ENCODE measurements at places on chromosomes 5 and 9.

GRCh38 chr5:171478946-171479775 is 59.7 kb downstream of the FGF18 start:
- DNase-seq: no peak

GRCh38 chr9:14066831-14067230 is 247.1 kb downstream of the NFIB start:
- DNase-seq: no peak

DNA sequence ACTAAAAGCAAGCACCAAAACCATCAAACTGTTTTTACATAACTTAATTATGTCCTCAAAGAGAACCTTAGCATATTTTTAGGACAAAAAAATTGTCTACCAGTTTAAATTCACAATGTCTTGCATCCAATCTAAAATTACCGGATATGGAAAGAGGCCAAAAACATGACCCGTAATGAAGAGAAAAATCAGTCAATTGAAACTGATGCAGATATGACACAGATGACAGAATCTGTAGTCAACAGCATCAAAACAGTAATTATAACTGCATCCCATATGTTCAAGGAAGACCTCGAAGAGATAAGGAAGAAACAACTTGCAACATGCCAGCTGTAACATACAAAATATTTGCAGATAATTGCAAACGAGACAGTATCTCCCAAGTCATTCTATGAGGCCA is 473.2 kb downstream of the SEMA5A start:
- DNase-seq: no peak

DNA sequence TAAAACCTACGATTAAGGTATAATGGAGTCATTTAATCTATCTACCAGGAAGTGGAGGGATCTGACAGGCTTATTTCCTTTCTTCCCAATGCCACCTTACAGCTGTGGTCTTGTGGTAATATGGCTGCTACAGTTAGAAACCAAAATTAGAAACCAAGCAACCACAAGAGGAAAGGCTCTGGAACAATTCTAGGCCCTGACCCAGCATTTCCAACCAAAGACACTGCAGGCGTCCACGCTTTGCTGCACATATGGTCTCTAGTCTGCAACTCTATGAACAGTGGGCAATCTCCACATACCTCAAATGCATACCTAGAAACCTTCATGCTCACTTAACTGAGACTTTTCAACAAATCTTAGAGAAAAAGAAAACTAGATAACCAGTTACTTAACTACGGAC is 339.1 kb downstream of the NFIB start:
- no peak for DNase-seq

DNA sequence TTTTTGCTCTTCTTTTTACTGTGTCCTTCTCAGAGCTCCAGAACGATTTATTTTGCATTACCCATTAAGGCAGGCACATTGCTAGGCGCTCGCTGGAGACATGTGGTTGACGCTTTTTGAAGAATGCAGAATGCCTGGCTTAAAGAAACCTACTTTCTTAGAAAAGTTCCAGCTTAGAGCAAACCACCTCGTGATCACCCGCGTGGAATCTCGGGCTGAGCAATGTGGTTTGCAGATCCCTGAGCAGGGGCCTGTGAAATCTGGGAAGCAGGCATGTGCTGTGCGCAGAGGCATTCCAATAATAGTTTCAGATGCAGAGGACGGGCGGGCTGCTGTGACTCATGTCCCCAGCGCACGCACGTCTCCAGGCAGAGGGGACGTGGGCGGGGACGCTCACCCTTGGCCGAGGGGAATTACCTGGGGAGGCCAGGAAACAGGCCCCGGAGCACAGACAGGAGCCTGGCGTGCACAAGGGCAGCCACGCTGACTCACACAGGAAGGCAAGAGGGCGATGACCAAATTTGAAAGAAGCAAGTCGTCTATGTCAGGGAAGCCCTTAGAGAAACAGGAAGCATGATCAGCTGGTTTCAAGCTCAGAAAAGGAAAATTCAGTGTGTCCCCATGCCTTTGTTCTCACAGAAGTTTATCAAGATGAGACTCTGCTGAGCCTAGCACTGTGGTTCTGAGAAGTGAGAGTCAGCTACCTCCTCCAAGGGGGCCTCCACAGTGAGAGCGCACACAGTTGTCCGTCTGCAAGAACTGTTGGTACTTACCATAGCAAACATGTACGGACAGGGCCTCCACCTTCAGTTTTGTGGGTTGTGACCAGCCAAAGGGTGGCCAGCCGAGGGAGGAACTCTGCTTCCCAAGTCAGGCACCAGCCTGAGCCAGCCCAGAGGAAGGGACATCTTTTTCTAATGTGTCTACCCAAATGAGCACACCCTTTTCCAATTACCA is 218.6 kb downstream of the PIK3R1 start:
- peak; percentile 30 for DNase-seq

DNA sequence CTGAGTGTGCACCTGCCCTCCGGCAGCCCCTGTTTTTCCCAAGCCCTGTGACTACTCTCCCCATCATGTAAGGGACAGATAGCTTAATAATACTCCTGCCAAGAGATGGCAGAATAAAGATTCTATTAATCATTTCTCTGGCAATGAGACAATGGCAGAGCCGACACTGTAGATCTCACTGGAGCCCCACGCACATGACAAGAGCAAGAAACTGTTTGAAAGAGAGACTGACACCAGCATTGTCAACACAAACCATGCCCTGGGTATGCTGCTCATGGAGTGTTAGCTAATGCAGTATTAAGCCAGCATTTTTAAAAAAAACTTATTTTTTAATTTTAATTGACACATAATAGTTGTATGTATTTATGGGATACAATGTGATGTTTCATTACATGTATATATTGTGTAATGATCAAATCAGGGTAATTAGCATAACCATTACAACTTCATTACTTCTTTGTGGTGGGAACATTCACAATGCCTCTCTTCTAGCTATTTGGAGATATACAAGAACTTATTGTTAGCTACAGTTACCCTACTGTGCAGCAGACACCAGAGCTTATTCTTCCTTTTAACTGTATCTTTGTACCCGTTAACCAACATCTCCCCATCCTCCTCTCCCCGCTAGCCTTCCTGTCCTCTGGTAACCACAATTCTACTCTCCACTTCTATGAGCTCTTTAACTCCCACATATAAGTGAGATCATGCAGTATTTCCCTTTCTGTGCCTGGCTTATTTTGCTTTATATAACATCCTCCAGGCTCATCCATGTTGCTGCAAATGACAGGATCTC is 31.5 kb upstream of the SEMA4D start:
- no peak for DNase-seq

DNA sequence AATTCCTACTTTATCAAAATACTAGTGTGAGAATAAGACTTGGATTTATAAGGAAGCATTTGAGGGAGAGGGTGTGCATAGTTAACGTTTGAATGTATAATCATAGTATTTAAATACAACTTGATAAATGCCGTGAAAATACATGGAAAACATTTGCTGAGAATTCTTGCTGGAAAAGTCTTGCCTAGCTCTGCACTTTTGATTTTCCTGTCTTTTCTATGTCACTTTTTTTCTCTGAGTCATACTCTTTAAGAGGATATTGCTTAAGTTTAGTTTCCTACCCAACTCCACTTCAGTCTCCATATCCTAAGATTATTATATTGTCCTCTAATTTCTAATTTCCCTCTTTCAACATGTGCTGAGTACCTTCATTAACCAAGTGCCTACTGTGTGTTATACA is 616.6 kb upstream of the SEMA6A start:
- DNase-seq: no peak

GRCh38 chr5:132451387-132451786 is 39.2 kb downstream of the IRF1 start:
- no peak for DNase-seq

DNA sequence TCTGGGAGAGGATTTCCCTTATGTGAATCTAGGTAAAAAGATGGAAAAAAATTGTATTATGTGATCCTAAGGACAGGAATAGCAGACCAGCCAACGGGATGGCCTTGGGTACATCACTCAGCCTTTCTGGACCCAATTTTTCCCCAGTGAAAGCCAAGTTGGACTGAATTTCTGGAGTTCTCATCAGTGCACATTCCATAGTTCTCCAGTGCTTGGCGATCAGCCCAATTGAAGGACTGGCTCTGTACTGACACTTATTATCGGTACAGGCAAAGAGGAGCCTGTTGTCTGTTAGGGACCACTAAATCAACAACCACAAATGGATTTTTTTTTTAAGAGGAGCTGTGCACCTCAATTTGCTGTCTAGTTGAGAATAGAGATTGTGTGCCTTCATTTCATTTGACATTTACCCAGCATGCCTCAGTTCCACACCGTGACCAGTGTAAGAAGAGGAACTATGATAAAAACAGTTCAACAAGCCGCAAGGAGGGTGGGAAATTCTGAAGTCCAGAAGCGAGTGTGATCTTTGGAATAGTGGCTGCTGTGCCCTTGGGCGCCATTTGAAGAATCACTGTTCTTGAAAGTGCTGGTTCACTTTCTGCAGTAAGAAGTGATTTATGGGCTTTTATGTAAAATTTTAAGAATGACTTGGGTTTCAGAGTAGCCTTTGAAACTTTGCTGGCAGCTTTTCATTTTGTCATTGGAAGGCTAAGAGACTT is 8.0 kb downstream of the ARL10 start:
- DNase-seq: no peak

DNA sequence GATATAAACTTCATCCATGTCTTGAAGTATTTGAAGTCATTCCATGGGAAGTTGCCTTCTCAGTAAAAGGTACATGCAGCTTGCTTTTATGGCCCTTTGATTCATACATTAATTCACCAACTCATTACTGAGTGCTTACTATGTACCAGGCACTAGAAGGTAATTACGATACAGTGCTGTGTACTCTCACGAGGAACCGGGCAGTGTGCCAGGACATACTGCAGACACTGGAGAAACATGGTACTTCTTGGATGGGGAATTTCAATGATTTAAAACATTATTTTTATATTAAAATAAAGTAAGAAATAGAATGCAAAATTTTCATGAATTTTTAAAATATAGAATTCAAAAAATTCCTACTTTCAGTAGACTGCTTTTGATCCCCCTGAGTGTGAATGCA is 71.4 kb upstream of the WDR41 start:
- no peak for DNase-seq

- no peak for DNase-seq
These were observed 14.1 kb downstream of the POLR3G start for GRCh38 chr5:90488791-90489190.

- no peak for DNase-seq
These were observed 488.0 kb upstream of the CTNND2 start for GRCh38 chr5:12392246-12392645.

- DNase-seq: no peak
These were observed 166.8 kb upstream of the MAP3K1 start for GRCh38 chr5:56648460-56649034.

DNA sequence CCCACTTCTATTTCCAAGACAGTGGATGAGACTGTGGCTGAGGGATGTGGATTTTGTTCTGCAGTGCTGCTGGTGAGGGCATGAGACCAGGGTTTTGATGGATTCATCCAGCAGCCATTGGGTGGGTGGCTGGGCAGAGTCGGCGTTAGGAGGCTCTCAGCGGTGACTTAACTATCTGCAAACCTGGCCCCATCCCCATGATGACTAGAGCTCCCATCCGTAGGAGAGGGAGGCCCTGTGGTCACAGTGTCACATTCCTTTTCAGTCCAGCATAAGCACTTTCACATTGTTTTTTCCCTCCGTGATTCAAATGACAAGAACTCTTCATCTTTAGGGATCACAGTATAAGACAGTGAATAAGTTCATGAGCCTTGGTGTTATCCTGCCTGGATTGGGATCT is 60.4 kb upstream of the SPRY4 start:
- no peak for DNase-seq

GRCh38 chr5:24823625-24824024 is 178.8 kb upstream of the CDH10 start:
- DNase-seq: no peak

DNA sequence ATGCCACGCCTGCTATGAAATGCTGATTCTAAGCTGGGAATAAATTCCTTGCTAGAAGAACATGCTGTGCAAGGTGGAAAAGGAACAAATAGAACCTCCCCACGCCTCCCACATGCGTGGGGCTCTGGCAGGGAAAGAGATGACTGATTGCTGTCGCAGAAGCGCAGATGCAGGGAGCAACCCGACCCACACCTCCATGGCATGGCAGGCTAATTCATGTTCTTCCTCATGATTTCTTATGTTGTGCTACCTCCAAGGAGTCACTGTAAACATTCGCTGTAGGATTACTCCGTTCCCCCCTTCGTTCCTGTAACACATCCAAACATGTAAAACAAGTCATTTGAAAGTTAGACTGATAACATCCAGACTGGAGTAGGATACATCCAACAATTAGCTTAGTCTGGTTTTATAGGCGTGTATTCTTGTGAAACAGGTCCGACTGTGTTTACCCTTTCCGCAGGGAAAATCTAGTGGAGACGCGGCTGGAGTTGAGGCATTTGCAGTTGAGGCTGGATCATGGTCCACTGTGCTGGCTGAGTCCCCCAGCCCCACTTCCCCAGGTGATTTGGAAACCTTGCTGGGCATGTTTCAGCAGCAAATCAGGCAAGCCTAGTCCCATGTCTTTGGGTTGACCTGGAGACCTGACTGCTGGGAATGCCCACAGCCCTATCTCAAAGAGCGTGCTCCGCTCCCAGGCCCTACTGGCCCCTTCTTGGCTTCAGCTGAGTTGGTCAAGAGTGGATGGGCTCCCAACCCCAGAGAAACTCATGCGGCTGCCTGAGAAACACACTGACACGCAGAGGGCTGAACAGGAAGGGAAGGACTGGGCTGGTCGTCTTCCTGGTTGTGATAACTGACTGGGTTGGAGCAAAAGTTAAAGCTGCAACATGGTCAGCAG is 24.8 kb upstream of the ANKRD33B start:
- no peak for DNase-seq

- no peak for DNase-seq
These were observed 3.2 kb upstream of the BAAT start for GRCh38 chr9:101387871-101388506.

- no peak for DNase-seq
These were observed 382.7 kb downstream of the CHSY3 start for GRCh38 chr5:130286971-130287370.

GRCh38 chr9:126652140-126652582 is 38.4 kb downstream of the LMX1B start:
- no peak for DNase-seq

DNA sequence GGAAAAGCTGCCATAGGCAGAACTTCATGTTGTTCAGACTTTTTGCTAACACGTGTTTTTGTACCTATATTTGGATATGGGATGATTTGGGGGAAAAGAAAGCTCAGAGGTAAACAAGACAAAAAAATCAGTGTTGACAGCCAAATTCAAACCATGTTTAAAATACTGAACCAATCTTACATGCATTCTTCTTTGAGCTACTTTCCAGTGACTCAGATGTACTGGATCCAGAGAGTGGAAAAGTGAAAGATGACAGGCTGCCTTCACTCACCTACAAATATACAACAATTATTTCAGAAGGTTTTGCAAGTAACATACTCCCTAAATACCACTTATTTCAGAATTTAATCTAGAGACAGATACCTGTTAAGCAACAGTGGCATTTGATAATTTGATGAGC is 165.7 kb downstream of the MPDZ start:
- no peak for DNase-seq

Data from left kidney (tissue), 8 donors.